Neural crest cell (in vitro differentiated cells): ENCODE measurements at places on chromosomes 4 and X. TPM values are rescaled to one million over a fixed set of nuclear protein-coding genes. Genes with fewer than 3 reads are reported as not detected.

GRCh38 chrX:96183391-96183790 is 501.3 kb upstream of the DIAPH2 start:
- no peaks in the 10 kb centered on the region for H3K36me3 ChIP-seq
- H3K4me1 ChIP-seq: no peaks in the 10 kb centered on the region
- H3K4me3 ChIP-seq: no peak overlapping the region
- DNase-seq: no peak
- H3K27ac ChIP-seq: no peak overlapping the region

DNA sequence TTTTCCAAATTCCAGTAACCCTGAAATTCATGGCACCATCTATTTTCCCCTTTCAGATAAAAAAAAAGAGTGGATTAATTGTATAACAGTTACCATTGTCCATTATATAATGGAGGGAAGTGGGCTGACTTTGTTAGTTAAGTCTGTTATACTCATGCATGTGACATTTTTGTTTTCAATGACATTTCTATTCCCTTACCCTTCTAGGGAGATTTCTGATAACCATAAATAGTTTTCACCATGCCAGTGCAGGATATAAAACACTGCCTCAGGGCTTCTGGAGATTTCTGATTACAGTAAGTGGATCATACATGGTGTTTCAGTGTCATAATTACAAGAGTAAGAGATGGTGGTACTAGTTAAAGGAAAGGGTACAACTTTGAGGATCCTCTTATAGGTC is 45.5 kb downstream of the SUPT20HL1 start:
- no peaks in the 10 kb centered on the region for H3K27me3 ChIP-seq
- DNase-seq: no peak

DNA sequence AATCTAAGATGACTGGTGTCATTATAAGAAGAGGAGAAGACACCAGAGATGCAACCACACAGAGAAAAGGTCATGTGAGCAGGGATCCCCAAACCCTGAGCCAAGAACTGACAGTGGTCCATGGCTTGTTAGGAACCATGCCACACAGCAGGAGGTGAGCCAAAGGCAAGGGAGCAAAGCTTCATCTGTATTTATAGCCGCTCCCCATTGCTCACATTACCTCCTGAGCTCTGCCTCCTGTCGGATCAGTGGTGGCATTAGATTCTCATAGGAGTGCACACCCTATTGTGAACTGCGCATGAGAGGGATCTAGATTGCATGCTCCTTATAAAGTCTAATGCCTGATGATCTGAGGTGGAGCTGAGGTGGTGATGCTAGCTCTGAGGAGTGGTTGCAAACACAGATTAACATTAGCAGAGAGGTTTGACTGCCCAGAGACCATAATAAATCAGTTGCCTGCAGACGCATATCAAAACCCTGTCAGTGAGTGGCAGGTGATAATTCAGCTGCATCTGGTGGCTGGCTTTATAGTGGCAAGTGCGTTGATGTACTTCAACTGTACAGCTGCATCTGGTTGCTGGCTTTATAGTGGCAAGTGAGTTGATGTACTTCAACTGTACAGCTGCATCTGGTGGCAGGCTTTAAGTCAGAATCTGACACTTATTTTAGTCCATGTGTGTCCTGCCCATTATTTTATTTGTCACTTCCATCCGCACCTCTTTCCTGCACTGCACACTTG is 19.8 kb upstream of the CXCL2 start:
- no peak for DNase-seq
- peaks cover 37% of the 10 kb centered on the region for H3K4me1 ChIP-seq
- H3K27me3 ChIP-seq: no peaks in the 10 kb centered on the region

GRCh38 chr4:42985976-42986375 is 93.5 kb downstream of the GRXCR1 start:
- H3K36me3 ChIP-seq: peaks cover 2% of the 10 kb centered on the region
- H3K27ac ChIP-seq: no peak overlapping the region
- H3K4me3 ChIP-seq: no peak overlapping the region

GRCh38 chrX:79065696-79066095 is 78.8 kb upstream of the GPR174 start:
- no peak overlapping the region for H3K27ac ChIP-seq
- no peak for DNase-seq
- no peaks in the 10 kb centered on the region for H3K27me3 ChIP-seq

- H3K27me3 ChIP-seq: no peaks in the 10 kb centered on the region
- no peaks in the 10 kb centered on the region for H3K36me3 ChIP-seq
- no peak for DNase-seq
- no peak overlapping the region for H3K4me3 ChIP-seq
These were observed 58.1 kb upstream of the MAP9 start for GRCh38 chr4:155434904-155435303.

GRCh38 chrX:69130439-69130838 is 34.8 kb downstream of the PJA1 start:
- no peak overlapping the region for H3K4me3 ChIP-seq
- no peaks in the 10 kb centered on the region for H3K36me3 ChIP-seq
- H3K27me3 ChIP-seq: no peaks in the 10 kb centered on the region
- DNase-seq: no peak
- peaks cover 45% of the 10 kb centered on the region for H3K4me1 ChIP-seq
- no peak overlapping the region for H3K27ac ChIP-seq

THAP9 gene
- 11.6 and 11.7 TPM in 2 replicates for total RNA-seq
